ENCODE measurements at places on chromosomes 11 and 22. TPM values are rescaled to one million over a fixed set of nuclear protein-coding genes. Genes with fewer than 3 reads are reported as not detected.
A peak's percentile ranks its signal among the peaks of the same experiment; 100 is the strongest.

STK33 gene
- total RNA-seq, result 1.8 TPM

DNAJB7 gene
- total RNA-seq, result not detected

LRRC74B gene
- total RNA-seq, result not detected

SLC15A3 gene
- total RNA-seq, result 14.9 TPM

HEPN1 gene
- total RNA-seq, result not detected

PDE3B gene
- 240 TPM for total RNA-seq

- H3K27ac ChIP-seq, result no peak overlapping the region
- no peak overlapping the region for H3K4me3 ChIP-seq
- H3K4me1 ChIP-seq, result no peaks in the 10 kb centered on the region
- DNase-seq, result no peak
- H3K27me3 ChIP-seq, result no peaks in the 10 kb centered on the region
- H3K36me3 ChIP-seq, result peaks cover 53% of the 10 kb centered on the region
These were observed 25.9 kb downstream of the ALG12 start for GRCh38 chr22:49892226-49892899.

DNA sequence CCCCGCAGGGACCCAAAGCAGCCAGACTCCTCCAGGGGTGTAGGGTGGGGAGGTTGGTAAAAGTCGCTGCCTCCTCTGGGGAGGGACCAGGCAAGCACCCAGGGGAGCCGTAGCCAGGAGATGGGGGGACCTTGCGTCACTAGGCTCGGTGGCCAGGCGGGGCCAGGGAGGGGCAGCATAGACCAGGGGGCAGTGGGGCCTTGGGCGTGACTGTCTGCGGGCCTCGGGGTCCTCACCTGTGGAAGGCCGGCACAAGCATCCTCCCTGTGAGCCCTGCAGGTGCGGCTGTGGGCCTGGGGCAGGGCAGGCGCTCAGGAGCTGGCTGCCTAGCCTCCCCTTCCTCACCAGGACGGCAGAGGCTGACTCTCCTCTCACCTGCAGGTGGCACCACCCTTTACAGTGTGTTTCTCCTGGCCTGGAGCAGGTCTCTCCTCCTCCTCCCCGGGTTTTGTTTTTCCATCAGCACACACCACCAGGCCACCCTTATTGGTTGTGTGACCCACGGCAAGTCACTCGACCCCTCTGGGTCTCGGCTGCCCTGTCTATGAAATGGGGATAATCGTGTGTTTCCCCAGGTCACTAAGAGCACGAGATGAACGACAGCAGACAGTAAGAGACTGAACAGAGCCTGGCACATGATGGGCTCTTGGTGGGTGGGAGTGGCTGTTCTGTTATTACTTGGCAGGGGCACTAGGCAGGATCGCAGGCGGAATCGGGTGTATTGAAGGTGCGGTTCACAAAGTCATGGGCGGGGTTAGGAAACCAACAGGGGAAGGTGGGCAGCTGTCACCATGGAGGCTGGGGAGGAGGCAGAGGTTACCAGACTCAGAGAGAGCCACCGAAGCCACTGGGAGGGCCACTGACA lies 52.7 kb downstream of the FLRT1 start:
- no peak overlapping the region for H3K27ac ChIP-seq
- no peaks in the 10 kb centered on the region for H3K27me3 ChIP-seq
- DNase-seq, result no peak
- H3K4me1 ChIP-seq, result no peaks in the 10 kb centered on the region
- H3K4me3 ChIP-seq, result no peak overlapping the region

DNA sequence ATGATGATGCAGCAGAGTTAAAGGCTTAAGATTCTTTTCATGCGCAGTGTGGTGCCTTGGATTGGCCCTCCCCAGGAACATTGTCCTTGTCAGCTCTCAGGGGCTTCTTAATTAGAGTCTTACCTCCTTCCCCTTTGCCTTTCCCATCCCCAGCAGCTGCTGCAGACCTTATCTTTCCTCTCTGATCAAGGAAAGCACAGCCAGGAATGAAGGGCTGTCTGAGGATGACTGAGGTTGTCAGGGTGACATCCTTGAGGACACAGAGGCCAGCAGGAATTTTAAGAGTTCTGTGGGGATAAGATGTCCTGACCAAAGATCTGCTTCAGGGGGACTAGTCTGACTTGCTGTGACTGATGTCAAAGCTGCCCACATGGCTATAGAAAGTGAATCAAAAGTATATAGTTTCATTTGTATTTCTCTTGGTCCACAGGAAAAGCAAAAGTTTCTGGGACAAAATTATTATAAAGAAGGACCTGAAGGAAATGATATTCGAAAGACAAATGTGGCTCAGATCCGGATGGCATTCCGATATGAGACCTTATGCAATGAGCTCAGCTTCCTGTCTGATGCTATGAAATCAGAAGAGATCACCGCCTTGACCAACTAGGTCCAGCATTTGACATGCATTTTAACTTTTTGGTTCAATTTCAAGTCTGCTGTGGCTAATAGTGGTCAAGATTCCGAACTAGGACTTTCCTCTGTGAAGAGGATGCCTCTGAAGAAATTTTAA lies 35.5 kb downstream of the RNF141 start:
- H3K27me3 ChIP-seq, result no peaks in the 10 kb centered on the region
- H3K4me1 ChIP-seq, result peaks cover 17% of the 10 kb centered on the region
- H3K36me3 ChIP-seq, result peaks cover 21% of the 10 kb centered on the region
- no peak overlapping the region for H3K4me3 ChIP-seq

DNA sequence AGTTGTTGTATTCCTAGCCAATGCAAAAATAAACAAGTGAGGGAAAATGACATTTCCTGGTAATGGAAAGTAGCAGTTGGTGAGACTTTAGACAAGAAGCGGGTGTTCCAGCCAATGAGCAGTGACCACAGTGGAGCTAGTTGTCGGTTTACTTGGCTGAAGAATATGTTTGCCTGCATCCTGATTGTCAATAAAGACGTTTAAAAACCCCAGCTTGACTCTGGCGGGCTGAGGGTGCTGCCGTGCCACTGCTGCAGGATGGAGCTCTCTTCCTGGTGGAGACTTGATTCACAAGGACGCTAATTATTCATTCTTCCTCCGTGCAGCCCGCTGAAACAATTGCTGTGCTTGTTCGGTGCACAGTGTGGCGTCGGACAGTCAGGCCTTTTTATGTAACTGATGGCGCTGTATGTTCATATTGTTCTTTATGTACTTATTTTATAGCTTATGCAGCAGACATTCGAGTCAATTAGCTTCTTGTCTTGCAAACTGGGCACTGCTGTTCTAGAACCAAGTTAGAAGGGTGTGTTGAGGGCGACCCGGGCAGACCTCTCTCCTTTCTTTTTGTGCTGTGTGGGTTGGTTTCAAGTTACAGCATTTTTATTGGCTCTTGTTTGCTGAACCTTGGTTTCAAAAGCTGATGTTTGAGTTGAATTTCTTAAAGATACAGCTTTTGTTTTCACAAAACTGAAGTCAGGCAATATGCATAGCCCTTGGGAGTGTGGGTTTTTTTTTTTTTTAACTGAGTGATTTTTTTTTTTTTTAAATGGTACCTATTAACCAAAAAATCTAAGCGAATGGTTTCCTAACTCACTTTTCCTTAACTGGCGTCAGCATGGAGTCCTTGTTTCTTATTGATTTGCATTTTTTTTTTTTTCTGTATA lies 153.9 kb downstream of the TEAD1 start:
- H3K27me3 ChIP-seq, result peaks cover 44% of the 10 kb centered on the region
- no peak for DNase-seq
- no peaks in the 10 kb centered on the region for H3K36me3 ChIP-seq
- H3K4me1 ChIP-seq, result peaks cover 22% of the 10 kb centered on the region

DNA sequence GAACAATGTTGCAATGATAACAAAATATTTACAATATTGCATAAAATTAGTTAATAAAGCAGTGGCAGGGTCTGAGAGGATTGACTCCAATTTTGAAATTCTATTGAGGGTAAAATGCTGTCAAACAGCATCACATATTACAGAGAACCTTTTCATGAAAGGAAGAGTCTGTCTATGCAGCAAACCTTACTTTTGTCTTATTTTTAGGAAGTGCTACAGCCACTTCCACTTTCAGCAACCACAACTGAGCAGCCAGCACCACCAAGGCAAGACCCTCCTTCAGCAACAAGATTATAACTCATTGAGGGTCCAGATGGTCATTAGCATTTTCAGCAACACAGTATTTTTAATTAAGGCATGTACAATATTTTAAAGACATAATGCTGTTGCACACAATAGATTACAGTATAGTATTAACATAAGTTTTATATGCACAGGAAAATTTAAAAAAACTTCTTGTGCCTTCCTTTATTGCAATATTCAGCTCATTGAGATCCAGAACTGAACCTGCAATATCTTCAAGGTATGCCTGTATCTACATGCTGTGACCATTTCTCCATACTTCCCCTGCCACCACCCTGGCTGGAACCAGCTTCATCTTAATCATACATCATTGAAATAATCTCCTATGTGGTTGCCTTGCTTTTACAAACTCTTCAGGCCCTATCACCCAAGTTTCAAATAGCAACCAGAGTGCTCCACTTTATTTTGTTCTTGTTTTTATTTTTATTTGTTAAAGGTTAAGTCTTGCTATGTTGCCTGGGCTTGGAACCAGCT lies 711.2 kb downstream of the KCNA4 start:
- no peaks in the 10 kb centered on the region for H3K36me3 ChIP-seq
- DNase-seq, result no peak
- no peaks in the 10 kb centered on the region for H3K27me3 ChIP-seq
- H3K4me3 ChIP-seq, result no peak overlapping the region
- no peak overlapping the region for H3K27ac ChIP-seq
- no peaks in the 10 kb centered on the region for H3K4me1 ChIP-seq

DNA sequence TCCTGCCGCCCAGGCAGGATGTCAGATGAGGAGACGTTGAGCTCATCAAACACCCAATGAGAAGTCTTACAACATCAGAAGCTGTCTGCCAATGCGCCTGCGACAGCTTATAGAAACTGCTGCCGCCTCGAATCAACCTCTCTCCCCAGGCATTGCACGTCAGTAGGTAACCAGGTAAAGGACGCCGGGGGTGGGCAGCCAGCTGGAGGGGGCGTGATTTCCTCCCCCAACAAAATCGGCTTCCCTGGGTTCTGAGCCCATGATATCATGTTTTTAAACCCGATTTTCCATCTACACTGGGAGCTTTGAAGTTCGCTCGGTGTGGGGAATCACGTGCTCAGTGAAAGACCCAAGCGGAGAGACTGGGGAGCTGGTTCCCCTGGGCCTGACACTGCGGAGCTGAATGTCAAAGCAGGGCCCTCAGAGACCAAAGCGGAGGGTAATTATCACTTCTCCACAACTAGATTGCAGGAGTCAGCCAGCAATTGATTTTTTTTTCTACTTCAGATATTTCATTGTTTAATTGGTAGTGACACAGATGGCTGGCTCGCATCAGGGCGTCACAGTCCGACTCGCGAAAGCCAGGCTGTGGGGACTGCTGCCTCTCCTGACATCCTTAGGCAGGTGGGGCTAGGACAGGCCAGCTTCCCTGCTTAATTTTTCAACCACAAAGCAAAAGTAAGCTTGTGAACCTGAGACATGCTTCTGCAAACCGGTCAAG lies 15.4 kb downstream of the FAM83F start:
- peak; percentile 68 for DNase-seq
- H3K27ac ChIP-seq, result peak overlapping the region; percentile 61
- no peaks in the 10 kb centered on the region for H3K36me3 ChIP-seq

DNA sequence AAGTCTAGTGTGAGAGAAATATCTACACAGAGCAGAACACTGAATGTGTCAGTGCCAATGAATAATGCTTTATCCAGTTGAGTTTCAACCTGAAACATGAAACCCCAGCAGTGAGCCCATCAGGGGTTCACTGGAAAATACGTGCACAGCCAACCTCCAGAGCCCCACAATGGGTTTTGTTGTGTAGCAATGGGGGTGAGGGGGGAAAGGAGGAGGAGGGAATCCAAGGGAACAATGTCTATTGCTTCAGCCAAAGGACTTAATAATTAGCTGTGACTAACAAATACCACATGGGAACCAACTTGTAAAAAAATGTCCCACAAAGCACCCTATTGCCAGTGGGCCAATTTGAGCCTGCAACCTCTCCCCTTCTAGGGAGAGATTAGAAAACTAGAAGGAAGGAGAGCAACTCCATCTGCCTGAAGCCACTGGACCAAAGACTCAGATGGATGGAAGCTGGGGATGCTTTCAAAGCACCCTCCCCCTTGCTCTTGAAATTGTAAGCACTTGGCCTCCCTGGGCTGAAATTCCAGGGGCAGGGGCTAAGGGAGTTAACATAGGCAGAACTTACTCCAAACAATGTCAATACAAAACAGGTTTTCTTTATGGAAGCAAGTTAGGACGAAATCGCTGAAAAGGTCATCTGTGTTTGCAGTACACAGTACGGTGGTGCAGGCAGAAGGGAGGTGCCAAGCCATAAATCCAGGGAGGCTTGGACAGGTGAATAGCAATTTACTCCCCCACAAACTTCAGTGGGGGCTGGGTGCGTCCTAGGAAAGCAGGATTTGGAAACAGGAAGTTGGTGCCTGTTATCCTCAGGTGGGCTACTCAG lies 99.8 kb downstream of the ARL14EP start:
- no peak for DNase-seq
- H3K36me3 ChIP-seq, result no peaks in the 10 kb centered on the region
- H3K4me1 ChIP-seq, result no peaks in the 10 kb centered on the region
- H3K27ac ChIP-seq, result no peak overlapping the region

DNA sequence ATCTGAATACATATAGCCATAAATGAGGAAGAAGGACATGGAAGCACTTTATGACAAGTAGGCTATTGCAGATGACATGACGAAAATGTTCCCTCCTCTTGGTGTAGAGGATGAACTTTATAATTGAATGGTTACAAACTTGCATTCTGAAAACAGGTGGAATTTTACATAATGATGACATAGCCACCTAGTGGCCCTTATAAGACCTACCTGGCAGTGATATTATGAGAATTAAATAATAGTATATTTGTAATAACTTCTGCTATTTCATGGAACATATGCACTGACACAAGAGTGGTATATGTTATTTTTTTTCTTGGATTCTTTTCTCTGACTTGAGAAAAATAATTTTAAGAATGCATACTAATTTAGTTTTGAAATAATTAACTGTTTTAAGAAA lies 22.9 kb downstream of the TRIM22 start:
- H3K27ac ChIP-seq, result peak overlapping the region; percentile 29
- H3K4me3 ChIP-seq, result no peak overlapping the region
- no peaks in the 10 kb centered on the region for H3K27me3 ChIP-seq
- peaks cover 2% of the 10 kb centered on the region for H3K4me1 ChIP-seq

DNA sequence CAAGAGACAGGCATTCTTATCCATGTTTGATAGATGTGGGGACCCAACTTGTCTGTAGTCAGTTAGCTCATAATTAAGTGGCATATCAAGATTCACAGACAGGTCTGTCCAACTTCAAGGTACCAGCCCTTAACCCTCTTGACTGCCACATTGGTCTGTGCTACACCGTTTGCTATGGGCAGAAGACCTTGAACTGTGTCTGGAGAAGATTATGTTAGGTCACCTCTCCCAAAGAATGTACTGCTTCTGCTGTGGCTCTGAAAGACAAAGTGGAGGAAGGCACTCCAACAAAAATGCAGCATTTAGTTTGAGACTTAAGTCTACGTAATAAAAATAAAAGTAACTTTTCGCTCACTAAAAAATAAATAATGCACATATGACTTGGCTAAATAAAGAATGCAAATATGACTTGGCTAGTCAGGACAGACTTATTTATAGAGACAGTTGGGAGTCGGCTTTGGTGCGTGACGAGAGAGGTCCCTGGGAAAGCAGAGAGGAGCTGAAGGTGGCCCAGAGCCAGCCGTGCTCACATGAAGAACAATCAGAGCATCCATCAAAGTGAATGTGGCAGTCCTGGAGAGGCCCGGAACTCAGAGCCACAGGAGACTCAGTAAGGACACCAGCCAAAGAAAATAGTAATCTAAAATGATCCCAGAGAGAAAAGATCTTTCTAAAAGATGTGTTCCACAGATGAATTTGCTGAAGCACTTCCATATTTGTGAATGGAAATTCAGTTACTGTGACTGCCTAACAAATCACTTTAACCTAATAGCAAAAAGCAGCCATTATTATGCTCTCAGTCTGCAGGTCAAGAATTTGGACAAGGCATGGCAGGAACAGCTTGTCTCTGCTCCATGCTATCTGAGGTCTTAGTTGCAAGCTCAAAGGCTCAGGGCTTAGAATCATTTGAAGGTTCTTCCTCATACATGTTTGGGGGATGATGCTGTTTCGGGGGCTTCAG lies 35.0 kb downstream of the CWC15 start:
- no peaks in the 10 kb centered on the region for H3K27me3 ChIP-seq
- no peaks in the 10 kb centered on the region for H3K36me3 ChIP-seq
- H3K27ac ChIP-seq, result no peak overlapping the region
